ENCODE measurements at places on chromosomes 5 and 9. TPM values are rescaled to one million over a fixed set of nuclear protein-coding genes. Genes with fewer than 3 reads are reported as not detected.

Gene EGFLAM
- total RNA-seq: 2.4 TPM

DNA sequence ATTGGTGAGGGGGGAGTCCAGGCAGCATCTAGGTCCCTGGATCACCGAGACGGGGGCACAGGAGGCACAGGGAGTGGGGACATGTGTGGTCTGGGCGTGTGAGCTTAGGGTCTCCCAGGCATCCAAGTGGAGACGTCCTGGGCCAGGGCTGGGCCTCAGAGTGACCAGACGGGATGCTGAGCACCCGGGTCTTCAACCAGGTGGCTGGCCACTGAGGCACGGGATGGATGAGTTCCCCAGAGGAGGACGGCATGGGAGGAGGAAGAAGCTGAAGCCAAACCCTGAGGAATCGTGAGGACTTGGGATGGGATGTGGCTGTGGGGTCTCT lies 88.0 kb downstream of the LMX1B start:
- no peak for ATAC-seq

GRCh38 chr5:150804388-150804787 lies 25.8 kb downstream of the SMIM3 start:
- ATAC-seq: no peak

- no peak for ATAC-seq
Measured at GRCh38 chr5:179387151-179388110, 42.2 kb upstream of the ADAMTS2 start.

DNA sequence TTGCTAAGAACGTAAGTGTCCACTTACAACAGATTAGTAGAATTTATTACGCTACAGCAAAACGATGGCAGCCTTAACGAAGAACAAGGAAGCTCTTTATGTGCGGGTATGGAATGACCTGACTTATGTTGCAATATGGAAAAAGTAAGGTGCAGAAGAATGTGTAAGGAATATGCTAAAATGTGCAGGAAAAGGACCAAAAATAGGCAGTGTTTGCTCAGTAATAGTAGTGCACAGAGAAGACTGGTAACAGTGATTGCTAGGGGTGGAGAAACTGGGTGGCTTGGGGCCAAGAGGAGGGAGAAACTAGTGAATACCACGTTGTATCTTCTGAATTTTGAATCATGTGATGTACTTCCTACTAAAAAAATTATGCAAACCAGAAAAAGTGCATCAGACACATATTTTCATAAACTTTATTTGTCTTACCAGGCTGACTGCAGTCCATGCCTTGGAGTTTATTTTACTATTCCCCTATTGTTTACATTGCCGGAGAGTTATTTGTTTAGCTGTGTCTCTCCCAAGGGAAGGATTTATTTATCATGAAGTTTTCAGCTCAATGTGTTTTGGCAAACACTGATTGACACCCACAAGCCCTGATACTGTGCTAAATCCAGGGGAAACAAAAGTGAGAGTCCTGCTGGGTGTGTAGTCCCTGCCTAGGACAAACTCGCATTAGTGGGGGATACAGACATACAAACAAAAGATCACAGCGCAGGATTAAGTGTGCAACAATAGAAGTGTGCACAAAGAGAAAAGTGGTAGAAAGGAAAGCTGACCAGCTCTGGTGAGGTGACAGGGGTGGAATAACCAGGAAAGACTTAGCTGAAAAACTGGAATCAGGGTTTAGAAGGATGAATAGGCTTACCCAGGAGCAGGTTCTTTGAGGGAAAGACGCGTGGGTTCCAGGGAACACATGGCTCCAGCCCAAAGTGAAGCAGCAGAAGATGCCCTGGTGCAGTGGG lies 34.0 kb upstream of the ZNF484 start:
- ATAC-seq: peak; percentile 51

Gene DENND1A
- 9.2 TPM for total RNA-seq

Gene ACOT12
- 0.27 TPM for total RNA-seq

- ATAC-seq: no peak
Measured at GRCh38 chr9:36488389-36488756, 84.3 kb upstream of the MELK start.

DNA sequence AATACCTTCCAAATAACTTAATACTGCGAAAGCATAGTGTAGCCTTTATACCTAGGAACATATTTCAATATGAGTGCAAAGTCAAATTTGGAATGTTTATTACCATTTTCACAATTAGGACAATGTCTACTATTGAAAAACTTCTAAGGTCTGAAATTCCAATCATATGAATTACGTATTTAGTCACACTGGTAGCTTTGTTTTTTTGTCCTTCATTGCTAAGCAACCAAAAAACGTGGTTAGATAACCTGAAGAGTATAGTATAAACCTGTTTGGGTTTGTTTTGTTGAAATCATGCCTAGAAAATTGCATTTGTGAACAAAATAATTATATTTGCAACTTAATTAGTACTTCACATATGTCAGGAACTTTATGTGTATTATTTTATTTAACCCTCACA lies 134.2 kb downstream of the FBXO4 start:
- no peak for ATAC-seq

Gene CD274
- total RNA-seq: 0.37 TPM

DNA sequence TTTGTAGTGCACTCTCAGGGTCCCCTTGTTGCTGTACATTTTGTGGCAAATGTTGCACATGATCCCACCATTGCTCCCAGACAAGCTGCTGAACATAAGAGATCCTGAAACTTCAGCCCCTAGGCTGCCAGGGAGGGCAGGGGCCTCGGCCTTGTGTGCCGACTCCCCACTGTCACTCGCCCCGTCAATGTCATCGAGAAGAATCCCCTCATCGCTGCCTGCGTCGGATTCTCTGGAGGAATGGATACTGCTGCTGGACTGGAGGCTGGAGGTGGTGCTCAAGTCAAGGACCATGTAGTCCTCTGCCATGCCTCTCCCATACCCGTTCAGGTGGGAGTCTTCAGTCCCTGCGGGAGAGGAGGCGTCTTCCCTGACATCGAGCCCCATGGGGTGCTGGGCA lies 451.3 kb downstream of the BNC2 start:
- no peak for ATAC-seq

DNA sequence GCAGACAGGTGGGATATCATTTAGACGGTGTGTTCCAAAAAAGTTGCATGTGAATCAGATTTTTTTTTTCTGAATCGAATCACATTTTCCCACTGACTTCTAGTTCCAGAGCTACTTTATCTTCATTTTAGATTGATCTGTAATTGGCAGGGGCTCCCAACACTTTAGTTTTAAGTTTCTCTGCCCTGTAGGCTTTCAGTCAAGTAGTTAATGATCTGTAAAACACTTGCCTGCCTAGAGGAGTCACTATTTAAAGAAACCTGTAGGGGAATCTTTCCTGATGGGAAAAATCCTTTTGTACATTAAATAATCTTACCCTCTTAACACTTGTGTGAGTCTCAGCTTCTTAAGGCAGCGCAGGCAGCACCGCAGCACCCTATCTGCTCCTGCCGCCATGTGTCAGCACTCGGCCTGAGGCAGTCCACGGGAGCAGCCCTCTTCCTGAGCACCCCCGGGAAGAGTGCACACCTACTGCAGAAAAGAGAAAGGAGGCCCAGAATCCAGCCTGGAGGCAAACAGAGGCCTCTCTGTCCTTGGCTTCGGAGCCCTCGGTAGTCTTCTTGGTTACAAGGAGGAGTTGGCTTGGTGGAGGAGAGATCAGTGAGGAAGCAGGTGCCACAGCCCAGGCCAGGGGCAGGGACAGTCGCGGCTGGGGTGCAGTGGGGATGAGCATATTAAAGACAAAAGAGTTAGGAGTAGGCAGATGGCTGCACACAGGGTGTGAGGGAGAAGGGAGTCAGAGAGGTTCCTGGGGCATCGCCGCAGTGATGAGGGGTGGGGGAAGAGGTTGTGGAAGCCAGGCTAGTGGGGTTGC lies 209.3 kb downstream of the GAPVD1 start:
- ATAC-seq: peak; percentile 38

Gene OR1J2
- not detected for total RNA-seq

GRCh38 chr9:12764150-12764549 lies 10.7 kb upstream of the LURAP1L start:
- ATAC-seq: no peak

DNA sequence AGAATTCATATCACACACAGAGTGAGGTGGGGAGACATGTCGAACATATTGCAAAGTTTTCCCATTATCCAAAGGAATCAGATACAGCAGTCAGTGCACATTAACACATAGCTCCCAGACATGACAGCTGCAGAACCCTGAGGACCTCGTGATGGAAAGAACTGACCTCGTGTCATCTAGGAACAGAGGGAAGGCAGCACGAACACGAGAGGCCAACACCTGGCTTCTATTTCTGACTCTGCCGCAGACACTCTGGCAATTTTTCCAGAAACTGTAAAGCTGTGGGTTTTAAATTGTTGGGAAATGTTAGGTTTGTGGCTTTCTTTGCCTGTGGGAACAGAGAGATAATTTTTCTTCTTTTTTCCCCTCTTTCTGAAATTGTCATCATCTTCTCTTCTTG lies 315.0 kb upstream of the PIK3R1 start:
- no peak for ATAC-seq

GRCh38 chr5:175752826-175753535 lies 95.1 kb downstream of the HRH2 start:
- ATAC-seq: no peak

Gene SLC36A2
- total RNA-seq: not detected

- ATAC-seq: no peak
Measured at GRCh38 chr9:95834281-95834907, 41.1 kb upstream of the ERCC6L2 start.

- no peak for ATAC-seq
Measured at GRCh38 chr5:111194925-111195324, 29.3 kb upstream of the CAMK4 start.

DNA sequence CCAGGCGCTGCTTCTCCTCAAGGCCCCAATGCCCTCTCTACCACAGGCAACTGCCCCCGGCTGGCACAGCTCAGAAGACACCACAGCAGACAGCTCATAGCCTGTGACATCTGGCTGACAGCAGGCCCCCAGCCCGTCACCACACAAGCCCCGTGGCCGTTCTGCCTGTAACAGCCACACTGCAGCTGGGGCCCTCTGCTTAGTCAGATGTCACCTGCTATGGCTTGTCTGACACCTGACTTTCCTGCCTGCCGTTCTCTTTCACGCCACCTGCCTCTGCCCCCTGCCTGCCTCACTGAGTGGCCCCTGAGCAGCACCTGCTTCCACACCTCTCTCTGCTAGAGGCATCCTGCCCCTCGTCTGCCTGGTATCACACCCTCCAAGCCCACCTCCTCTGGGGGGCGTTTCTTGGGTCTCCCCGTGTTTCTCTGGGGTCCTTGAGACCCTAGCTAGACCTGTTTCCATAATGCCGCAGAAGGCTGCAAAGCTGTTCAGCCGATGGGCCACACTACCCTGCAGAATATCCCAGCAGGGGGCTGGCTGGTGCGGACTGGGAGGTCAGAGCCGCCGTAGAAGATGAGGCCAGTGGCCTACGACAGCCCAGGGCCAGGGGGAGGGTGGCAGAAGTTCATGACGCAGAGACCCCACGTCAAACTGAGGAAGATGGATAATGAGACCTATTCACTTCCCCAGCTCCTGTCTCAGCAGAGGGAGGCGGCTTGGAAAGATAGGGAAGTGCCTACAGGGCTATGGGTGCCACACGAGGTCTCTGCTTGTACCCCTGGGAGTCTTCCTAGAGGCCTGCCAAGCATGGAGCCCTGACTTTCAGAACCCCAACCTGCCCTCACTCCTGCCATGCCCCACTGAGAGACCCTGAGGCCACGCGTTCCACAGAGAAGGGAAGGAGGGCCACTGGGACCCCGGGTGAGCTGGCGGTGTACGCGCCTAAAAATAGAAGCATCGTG lies 95.1 kb downstream of the ZNF354C start:
- no peak for ATAC-seq

DNA sequence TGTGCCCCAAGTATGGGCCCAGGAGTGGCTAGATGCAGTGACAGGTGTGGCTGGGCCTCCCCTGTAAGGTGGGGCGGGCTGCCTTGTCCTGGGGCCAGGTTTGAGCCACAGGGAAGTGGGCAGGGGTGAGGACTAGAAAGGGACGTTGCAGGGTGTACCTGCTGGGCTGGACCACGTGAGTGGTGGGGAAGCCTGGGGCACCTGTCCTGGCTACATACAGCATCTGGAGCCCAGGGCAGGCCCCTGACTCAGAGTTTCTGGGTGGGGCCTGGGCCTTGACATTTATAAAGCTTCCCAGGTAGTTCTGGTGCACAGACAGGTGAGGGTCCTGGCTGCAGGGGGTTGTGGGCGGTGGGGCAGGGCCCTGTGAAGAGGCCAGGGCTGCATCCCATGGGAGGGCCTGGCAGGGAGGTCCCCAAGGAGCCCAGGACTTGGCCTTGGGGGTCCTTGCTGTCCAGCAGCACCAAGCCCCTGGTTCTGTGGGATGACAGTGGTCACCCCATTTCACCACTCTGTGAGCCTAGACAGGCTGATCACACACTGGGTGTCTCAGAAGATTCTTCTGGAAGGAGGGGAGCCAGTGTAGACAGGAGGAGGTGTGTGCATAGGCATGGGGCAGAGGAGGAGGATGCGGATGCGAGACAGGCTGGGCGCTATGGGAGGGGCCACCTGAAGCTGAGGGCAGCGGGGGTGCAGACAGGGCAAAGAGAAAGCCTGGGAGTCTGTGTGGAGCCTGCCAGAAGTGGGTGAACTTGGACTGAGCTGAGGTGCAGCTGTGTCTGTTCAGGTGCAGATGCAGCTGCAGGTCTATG lies 94.0 kb downstream of the PHF2 start:
- peak; percentile 61 for ATAC-seq

DNA sequence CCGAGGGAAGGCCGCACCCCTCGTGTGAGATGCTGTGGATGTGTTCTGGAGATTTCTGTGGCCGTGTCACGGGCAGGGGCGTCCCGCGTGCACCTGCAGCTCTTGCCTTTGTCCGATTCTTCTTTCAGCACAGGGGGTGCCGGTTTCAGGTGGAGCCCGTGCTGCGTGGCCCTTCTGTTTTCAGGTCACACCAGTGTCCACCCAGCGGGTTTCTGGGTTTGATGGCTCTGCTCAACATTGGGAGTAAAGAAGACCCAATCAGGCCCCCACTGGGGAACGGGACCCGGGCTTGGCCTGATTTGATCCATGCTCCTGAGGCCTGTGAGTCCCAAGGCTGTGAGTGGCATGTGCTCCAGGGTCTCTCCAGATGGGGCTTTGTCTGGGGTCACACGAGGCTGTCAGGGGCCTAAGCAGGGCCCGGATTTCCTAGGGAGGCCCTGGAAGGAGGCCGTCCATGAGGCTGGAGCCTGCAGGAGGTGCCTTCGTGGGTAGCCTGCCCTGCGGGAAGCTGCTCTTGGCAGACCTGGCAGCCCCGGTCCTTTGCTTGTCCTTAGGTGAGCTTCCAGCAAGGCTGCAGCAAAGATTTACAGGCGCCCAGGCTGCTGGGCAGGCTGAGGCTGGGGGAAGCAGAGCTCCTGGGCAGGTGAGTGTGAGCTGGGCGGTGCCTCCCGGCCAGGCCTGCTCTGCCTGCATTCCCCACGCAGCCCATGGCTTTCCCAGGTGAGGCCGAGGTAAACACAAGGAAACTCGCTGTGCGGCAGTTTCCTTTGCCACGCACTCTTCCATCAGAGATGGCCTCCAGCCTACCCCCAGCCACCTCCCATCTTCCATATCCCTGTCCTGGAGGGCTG lies 12.8 kb downstream of the MRPL36 start:
- no peak for ATAC-seq

Gene WDR38
- total RNA-seq: 0.24 TPM

GRCh38 chr5:8984386-8984785 lies 561.5 kb downstream of the SEMA5A start:
- no peak for ATAC-seq

- no peak for ATAC-seq
Measured at GRCh38 chr5:76332102-76332501, 71.0 kb upstream of the IQGAP2 start.
